Esophagus squamous epithelium (tissue), 5 donors: ENCODE measurements at places on chromosomes 11 and 22.

- no peak for DNase-seq
Observed at GRCh38 chr11:78046486-78046854, 17.2 kb upstream of the THRSP start.

- DNase-seq, result no peak
Observed at GRCh38 chr22:38788021-38788816, 5.7 kb downstream of the DNAL4 start.

DNA sequence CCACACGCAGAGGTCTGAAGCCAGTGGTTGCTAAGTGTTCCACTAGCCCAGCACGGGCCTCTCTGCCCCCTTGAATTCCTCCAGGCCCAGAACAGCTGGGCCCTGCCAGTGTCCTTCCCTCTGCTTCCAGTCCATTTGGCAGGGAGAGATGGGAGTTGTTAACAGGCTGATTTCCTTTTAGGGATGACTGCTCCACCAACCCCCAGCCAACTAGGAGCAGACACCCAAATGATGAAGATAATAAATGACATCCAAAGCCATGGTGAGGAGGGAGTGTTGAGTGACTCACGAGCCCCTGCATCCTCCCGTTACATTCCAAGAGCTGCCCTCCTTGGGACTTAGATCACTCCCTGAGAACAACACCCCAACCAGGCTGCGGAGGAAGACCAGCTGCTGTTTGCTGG lies 20.6 kb downstream of the PARVA start:
- DNase-seq, result no peak

- DNase-seq, result no peak
Observed at GRCh38 chr22:23282089-23282501, 101.8 kb downstream of the BCR start.
